ENCODE measurements at places on chromosomes 5 and 9.

GRCh38 chr9:79371948-79372555, 199.7 kb upstream of the TLE4 start:
- DNase-seq, result no peak

- DNase-seq, result no peak
Observed at GRCh38 chr5:175686396-175686795, 28.5 kb downstream of the HRH2 start.

GRCh38 chr5:153641183-153641688, 150.8 kb downstream of the GRIA1 start:
- DNase-seq, result no peak

- DNase-seq, result no peak
Observed at GRCh38 chr5:40191150-40191549, 488.6 kb upstream of the PTGER4 start.

DNA sequence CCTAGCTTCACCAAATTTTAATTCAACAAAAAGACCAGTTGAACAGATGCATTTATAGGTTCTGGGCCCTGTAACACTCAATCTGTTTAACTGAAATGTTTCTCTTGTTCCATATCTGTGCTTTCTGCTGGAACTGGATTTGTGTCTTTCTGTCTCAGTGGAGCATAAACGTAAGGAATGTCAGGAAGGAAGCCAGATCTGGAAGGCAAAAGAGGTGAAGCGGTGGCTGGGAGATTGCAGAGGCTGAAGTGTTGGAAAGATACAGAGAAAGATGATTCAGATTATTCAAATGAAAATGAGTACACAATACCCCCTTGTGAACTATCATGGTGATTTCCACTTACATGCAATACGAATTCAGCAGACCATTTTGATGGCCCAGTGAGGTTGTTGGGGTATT, 406.8 kb downstream of the BRINP1 start:
- peak; percentile 90 for DNase-seq
